Activated CD8-positive, alpha-beta T cell treated with anti-CD3 and anti-CD28 coated beads, Interleukin-2, amount 10 ng/mL, durations not matched to agents 7 days and 5 days (primary cell): ENCODE measurements at places on chromosomes 4 and X. TPM values are rescaled to one million over a fixed set of nuclear protein-coding genes. Genes with fewer than 3 reads are reported as not detected.

PPP4R3C gene
- total RNA-seq, result not detected

APLN gene
- 2.7 TPM for total RNA-seq

VBP1 gene
- total RNA-seq, result 64.2 TPM

TCEAL9 gene
- total RNA-seq, result 0.84 TPM

CLCN3 gene
- total RNA-seq, result 23.4 TPM

HPGD gene
- 16.5 TPM for total RNA-seq

GABRB1 gene
- not detected for total RNA-seq
